NCI-H2227 treated with DMSO at 0.1 percent for 48 hours (cell line): ENCODE measurements at places on chromosomes 13 and 19.

- peak; percentile 92 for DNase-seq
Measured at GRCh38 chr19:3184847-3185460, 776 bp upstream of the NCLN start.

GRCh38 chr19:45395821-45396617 lies 8.8 kb downstream of the PPP1R13L start:
- DNase-seq, result no peak

DNA sequence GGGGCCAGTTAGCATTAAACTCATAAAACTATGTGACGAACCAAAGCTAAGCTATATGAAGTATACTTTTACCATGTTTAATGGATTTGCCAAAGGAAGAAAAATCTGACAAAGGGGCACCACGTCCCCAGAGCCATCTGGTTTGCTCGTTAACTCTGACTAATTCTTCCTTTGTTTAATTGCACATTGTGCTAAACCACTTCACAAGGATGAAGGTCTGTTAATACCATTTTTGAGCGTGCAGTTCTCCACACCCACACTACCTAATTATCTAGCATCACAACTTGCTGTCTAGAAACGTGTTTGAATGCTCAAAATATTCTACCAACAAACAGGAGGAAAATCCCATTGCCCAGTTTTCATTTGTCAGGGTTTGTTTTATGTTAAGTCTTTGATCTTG lies 74.8 kb downstream of the COL4A1 start:
- DNase-seq, result no peak

DNA sequence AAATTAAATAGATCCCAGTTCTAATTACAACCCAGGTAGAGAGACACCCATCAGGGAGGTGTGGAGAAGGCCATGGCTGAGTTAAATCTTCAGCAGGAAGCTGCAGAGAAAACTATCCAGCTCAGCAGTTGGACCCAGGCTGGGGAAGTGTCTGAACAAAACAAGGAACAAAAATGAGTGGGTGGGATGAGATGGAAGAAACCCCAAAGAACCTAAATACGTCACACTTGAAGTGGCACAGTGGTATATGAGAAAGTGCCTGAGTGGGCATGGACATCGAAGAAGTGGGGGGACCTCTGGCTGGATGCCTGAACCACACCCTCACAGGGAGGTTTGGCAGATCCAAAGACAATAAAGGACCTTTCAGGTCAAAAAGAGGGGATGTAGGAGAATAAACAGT lies 3.5 kb upstream of the EPHX3 start:
- DNase-seq, result no peak

DNA sequence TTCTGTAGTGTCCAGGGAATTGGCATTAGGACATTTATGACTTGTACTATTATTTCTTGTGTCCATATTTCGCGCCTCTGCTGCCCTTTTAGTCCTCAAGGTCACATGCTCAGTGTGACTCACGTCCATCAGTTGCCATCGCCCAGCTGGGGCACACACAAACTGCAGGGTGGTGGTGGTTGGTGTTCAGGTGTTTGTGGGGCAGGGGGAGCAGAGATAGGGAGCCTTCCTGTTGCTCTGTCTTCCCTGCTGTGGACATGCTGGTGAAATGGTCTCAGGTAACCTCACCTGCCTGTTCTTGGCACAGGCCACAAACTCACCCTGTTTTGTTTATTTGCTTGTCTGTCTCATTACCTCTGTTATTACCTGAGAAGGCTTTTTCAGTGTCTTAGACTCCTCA lies 22.4 kb downstream of the PRR12 start:
- DNase-seq, result no peak

GRCh38 chr13:97881556-97881955 lies 71.9 kb upstream of the IPO5 start:
- no peak for DNase-seq

- DNase-seq, result no peak
Measured at GRCh38 chr13:72062566-72062965, 195.6 kb upstream of the DACH1 start.

GRCh38 chr13:77218274-77218673 lies 108.6 kb downstream of the MYCBP2 start:
- no peak for DNase-seq

DNA sequence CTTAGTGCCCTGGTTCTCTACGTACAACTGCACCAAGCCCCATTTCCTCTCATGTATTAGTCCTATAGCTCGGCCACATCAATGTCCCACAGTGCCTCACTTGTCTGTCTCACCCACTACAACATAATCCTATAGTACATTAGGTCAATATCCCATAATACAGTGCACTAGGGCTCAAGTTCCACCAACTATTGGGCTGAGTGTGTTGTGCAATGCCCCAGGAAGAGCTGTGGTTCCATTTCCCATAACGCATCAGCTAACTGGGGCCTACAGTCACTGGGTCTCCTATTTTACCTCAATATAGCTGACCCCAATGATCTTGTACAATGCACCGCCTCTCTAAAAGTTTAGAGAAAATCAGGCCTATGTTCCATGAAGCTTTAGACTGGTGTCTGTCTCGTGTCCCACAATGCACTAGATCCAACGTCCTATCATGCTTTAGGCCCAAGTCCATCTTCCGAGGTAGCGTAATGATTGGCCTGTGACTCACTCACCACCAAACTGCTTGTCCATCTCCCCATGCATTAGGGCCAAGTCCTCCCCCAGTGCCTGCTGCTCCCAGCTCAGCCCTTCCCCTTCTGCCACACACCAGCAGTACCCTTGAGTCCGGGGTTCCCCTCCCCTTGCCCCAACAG lies 21.8 kb downstream of the TSKS start:
- no peak for DNase-seq

- no peak for DNase-seq
Measured at GRCh38 chr19:3575260-3575741, 2.6 kb downstream of the HMG20B start.

DNA sequence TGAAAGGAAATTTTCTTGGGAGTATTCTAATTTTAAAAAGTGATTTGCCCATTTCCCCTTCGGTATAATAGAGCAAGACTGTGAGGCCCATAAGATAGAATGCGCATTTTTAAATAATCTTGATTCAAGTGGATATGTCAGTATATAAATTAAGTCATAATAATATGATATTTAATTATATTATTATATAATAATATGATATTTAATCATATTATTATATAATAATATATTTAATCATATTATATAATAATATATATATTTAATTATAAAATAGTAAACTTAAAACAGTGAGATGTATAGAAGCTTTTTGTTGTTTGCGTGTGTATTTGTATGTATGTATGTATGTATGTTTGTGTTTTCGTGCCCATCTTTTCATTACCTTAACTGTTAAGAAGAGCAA lies 682.5 kb downstream of the PCDH9 start:
- no peak for DNase-seq
